Hepatic stellate cell (primary cell): ENCODE measurements at places on chromosomes 12 and 14.

DNA sequence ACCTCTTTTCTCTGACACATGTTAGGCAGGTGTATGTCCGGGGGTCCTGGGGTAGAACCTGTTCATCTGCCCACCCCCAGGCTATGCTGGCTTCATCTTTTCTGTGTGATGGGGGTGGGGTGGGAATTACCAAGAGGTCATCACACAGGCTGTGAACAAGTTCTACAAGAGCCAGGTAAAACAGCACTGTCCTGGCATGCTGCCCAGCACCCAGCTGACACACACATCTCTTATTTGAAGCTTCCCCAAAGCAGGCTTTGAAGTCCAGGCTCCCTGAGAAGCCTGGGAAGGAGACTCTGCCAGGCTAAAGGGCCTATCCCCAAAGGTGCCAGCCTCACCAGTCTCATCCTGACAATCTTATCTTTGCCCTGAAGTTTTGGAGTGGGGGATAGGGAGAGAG lies 141.1 kb downstream of the ALG10 start:
- no peak for DNase-seq

DNA sequence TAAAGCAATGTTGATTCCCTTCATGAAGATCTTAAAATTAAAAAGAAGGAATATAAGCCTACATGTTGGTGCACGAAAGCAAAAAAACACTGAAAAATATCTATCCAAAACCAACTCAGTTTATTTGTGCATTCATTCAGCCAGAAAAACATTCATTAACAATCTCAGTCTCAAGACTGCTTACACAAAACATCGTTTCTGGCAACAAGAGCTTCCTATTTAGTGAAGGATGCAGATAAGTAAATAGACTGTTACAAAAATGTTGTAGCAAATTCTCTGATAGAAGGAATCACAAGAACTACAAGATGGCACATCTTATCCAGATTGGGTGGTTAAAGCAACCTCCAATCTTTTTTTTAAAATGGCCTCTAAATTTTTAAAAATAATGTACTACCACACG lies 69.7 kb upstream of the DCN start:
- no peak for DNase-seq

- no peak for DNase-seq
Measured at GRCh38 chr14:81384900-81385299, 15.2 kb downstream of the STON2 start.

- no peak for DNase-seq
Measured at GRCh38 chr12:66438601-66439000, 136.3 kb downstream of the HELB start.

- no peak for DNase-seq
Measured at GRCh38 chr12:122158700-122159285, 15.2 kb downstream of the IL31 start.

DNA sequence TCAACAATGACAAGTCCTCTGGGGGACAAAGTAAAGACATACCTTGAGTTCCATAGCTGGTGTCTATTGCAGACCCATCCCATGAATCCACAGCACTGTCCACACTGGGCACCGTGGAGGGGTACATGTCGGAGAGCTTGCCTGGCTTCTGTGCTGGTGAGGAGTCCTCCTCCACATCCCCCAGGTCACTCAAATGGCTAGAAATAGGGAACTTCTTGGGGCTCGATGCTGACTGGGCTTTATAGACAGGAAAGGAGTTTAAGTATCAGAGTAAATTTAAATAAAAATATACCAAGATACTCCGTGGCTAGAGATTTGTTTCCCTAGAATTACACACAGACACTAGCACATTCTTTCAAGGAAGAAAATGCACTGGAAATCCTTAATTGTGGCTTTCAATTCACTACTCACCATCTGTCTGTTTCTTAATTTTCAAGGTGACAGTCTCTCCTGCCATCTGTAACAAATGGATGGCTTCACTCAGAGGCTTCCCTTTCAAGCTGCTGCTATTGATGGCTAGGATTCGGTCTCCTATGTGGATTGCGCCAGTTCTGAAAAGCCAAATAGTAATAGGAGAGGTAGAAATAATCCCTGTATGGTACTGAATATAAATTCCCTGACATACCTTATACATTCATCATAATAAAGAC lies 90.1 kb downstream of the HELB start:
- no peak for DNase-seq

DNA sequence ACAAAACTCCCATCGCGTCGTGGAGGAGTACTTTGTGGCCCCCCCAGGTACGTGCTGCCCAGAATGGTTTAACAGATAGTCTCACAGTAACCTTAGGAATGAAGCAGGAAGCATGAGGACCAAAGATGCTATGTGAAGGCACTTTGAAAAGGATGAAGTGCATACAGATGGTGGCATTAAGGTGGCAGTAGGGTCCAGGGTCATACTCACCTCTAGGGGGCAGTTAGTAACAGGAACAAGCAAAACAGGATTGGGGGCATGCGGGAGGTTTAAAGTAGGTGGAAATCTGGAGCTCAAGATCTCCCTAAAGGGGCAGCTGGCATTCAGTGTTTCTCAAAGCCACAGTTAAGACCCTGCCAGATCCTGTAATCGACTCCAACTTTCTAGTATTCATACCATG lies 10.9 kb downstream of the GATC start:
- DNase-seq = no peak

- no peak for DNase-seq
Measured at GRCh38 chr12:51437431-51437830, 12.8 kb downstream of the SLC4A8 start.

DNA sequence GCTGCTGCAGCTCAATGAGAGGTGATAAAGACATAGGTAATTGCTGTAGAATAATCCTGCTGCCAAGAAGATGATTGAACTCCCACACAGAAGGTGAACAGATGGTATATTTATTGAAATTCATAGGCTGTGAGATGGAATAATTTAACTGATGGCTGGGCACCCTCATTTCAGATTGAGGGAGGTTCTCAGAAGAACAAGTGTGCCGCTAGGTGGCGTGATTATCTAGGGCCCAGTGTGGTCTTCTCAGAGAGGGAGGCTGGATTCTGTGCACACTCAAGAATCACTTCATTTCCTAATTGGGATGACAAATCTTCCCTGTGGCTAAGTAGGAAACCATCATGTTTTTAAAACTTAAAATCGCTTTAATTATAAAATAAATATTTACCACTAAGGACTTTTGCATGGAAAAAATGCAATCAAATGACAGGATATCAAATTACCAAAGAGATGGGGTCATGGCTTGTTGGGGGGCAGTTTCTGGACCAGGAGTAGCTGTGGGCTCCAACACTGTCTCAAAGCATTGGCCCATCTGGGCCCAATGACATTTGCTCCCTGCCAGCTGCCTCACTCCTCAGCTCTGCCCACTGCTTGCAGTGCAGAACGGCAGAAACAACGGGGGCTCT lies 132.3 kb downstream of the SNAPC1 start:
- peak; percentile 52 for DNase-seq

DNA sequence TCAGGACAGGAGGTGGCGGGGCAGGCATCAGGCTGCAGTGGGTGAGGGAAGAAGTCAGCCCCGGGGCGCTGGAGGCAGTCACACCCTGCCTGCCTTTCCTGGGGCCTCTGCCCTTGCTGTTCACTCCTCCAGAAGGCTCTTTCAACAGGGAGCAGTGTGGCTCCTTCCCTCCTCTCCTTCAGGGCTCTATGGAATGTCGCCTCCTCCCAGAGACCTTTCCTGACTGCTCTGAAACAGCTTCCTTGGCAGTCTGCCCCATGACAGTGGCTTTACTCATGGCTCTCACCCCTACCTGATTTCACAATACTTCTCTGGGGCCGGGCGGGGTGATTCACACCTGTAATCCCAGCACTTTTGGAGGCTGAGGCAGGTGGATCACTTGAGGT lies 7.1 kb downstream of the RHOF start:
- DNase-seq = peak; percentile 72

DNA sequence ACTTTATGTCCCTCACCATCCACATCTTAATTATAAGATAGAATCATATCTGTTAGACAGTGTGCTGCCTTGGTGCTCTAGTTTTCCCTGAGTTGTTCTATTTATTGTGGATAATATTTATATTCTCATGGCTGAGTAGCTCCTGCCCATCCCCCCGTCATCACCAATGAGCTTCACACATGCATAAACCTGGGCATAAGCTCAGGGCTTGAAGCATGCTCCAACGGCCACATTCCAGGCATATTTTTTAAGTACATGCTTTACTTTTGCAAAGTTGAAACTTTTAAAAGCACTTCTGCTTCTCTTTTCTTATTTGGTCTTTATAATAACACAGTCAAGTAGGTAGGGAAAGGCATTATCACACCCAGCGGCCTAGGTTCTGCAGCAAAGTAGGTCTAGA lies 3.4 kb upstream of the FBXO34 start:
- DNase-seq = no peak

GRCh38 chr14:50001999-50002925 lies 109.4 kb downstream of the ARF6 start:
- DNase-seq = no peak

DNA sequence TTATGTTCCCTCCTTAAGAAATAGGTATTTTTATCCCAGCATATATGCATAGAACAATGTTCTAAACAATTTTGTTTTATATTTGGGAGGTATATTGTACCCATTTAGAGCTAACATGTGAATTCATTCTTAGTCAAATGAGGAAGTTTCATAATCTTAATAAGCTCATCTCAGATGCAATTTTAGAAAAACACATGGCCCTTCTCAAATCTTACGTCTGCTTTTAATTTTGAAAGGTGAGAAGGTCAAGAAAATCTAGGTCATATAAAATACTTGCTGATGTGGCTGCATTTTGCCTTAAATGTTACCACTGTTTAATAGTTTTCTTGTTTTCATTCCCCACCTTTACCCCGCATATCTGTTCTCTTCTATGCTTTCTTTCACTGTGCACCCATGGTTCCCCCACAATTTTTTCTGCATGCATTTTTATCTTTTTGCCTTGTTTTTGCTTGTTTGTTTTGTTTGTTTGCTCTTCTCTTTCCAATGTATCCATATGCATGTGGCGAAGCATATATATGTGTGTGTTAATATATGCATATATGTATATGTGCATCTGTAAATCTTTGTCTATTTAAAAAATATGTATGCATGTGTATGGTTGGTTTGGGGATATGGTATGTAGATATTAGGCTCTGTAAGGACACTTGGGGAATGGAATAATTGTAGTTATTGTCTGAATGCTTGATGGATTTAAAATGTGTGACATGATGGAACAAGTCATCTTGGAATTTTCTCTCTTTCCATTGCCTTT lies 317.1 kb downstream of the BCAT1 start:
- DNase-seq = no peak

- no peak for DNase-seq
Measured at GRCh38 chr12:114769634-114770033, 85.7 kb upstream of the TBX3 start.

GRCh38 chr12:15996948-15997347 lies 85.8 kb downstream of the DERA start:
- DNase-seq = no peak

- DNase-seq = no peak
Measured at GRCh38 chr14:55845963-55846825, 266.2 kb downstream of the KTN1 start.

- DNase-seq = no peak
Measured at GRCh38 chr12:89357297-89357730, 5.0 kb upstream of the DUSP6 start.

DNA sequence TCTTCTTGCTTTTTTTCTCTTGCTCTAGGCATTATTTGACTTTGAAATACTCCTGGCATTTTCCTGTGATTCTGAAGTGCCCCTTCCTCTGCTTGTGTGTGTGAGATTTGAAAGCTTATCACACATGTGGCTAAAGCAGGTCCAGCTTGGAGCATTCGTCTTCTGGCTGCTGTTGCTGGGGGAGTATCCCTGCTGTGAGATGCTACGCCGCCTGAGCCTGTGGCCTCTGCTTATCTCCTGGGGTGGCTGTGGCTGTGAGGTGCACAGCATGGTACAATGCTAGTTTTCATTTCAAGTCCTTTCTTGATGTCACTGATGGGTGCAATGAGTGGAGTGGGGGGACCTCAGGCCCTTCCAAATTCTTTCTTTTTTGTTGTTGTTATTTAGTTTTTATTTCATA lies 371.8 kb downstream of the ZFP36L1 start:
- DNase-seq = no peak

DNA sequence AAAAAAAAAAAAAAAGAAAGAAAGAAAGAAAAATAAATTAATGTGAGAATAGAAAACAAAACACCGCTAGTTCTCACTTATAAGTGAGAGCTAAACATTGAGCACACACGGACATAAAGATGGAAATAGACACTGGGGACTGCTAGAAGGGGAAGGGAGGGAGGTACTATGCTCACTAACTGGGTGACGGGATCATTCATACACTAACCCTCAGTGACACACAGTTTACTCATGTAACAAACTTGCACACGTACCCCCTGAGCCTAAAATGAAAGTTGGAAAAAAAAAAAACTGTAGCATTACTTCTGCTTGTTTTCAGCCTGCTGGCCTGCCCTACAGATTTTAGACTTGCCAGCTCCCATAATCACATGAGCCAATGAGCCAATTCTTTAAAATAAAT lies 10.5 kb upstream of the PRMT5 start:
- no peak for DNase-seq

- no peak for DNase-seq
Measured at GRCh38 chr12:67578976-67579661, 69.4 kb upstream of the DYRK2 start.

DNA sequence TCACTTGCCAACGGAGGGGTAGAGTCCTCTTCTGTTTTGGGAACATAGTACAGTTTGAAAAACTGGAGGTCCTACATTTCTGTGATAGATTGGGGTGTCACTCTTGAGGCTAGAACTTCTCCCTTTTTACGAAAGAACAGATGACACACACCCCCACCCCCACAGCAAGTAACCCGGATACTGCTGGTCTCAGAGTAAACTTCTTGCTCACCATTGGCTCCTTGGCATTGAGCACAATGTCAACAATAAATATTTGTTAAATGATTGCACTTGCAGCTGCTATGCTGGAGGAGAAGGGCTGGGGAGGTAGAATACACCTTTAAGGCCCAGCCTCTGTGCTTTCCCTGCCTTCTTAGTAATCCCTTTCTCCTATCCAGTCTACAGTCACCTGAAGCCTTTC lies 149.8 kb downstream of the TGFB3 start:
- DNase-seq = no peak

- no peak for DNase-seq
Measured at GRCh38 chr14:51277753-51278415, 37.8 kb downstream of the TMX1 start.

DNA sequence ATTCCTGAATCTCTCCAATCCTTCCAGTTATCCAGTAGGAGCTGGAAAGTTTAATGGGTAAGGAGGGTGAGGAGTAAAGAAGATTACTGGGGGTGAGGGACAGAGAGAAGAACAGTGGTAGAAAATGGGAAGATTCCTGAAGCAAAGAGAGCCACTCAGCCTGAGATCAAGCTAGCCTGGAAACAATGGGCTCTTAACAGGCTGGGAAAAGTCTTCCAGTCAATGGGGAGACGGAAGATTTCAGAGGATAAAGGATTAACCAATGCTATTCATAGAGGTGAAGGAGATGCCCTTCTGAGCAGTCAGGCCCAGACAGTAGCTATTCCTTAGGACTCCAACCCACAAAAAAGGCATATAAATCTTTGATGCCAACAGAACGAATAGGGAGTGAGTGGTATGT lies 14.8 kb downstream of the GDF11 start:
- no peak for DNase-seq
